ENCODE measurements at places on chromosomes 2 and 18.

DNA sequence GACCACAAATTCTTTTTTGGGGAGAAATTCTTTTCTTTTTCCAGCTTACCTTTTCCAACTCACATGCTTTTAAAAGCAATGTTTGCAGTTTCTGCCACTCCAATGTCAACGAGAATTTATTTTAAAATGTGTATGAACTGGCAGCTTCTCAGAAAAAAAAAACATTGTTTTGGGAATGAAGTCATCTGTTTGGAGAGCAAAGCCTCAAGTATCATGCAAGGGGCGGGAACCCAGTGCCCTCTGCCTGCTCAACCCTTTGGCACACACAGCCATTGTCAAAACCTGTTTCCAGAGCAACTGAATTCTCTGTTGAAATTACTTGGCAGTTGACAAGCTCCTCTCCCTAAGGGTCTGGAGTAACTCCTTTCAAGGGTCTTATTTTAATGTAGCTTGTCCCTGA, 128.5 kb downstream of the QPCT start:
- peak; percentile 39 for DNase-seq

DNA sequence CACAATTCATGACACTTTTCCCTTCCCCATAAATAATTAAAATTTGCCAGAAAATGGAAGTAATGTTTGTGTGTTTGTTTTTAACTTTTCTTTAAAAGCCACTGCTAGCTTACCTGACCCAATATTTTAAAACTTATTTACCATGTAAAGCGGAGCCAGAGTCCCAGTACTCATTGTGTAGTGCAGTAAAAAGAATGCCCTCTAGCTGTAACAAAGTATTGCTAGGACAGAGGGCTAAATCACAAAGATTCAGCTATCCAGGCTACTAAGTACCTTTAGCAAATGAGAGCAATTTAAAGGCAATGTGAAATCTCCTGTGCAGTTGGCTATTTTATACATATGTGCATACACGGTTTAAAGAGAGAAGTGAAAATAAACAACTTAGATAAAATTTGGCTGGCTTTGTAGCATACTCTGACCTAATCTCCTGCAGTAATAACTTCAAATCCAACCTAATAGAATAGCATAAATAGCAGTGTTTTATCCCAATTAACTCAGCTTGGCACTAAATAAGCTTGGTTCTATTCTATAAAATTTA, 997.4 kb upstream of the PIK3C3 start:
- no peak for DNase-seq

DNA sequence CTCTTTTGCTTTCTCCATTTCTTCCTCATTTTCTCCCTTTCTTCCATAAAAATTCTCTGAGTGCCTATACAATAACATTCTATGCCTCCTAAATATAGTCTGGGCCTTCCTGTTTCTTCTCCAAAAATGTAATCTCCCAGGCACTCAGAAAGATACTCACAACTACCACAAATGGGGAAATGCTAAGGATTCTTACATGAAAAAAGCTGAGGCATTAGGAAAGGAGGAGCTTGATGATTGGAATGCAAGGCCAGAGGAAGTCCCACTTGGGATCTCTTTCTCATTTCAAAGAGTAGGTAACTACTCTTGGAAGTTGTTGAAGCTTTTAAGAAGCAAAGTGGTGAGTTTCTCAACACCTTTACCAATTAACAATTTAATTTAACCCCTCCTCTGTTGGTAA, 3.4 kb downstream of the VSNL1 start:
- DNase-seq, result no peak

- DNase-seq, result no peak
Measured at GRCh38 chr2:43427032-43427424, 168.8 kb downstream of the THADA start.

GRCh38 chr2:19710230-19710629, 191.6 kb downstream of the TTC32 start:
- DNase-seq, result no peak

GRCh38 chr18:47983946-47984345, 53.5 kb upstream of the SMAD2 start:
- no peak for DNase-seq

DNA sequence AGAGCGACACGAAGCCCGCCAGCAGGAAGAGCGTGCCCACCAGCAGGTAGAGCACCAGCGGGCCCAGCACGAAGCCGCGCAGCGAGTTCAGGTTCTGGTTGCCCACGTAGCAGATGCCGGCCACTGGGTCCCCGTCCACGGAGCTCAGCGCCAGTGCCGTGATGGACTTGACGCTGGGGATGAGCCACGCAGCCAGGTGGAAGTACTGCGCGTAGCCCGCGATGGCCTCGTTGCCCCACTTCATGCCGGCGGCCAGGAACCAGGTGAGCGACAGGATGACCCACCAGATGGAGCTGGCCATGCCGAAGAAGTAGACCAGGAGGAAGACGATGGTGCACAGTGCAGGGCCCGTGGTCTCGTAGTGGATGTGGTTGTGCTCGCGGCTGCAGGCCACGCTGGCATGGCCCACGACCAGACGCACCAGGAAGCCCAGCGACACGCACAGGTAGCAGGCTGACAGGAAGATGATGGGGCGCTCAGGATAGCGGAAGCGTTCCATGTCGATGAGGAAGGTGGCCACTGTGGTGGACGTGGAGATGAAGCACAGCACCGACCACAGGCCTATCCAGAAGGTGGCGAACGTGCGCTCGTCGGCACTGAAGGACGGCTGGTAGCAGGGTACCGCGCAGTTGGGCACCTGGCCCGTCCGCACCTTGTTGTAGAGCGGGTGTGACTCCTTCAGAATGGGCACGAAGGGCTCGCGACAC, 2.1 kb downstream of the FZD5 start:
- DNase-seq, result no peak

- no peak for DNase-seq
Measured at GRCh38 chr2:182280118-182280517, 146.7 kb downstream of the PDE1A start.

- DNase-seq, result no peak
Measured at GRCh38 chr2:142865924-142866323, 11.5 kb upstream of the KYNU start.

DNA sequence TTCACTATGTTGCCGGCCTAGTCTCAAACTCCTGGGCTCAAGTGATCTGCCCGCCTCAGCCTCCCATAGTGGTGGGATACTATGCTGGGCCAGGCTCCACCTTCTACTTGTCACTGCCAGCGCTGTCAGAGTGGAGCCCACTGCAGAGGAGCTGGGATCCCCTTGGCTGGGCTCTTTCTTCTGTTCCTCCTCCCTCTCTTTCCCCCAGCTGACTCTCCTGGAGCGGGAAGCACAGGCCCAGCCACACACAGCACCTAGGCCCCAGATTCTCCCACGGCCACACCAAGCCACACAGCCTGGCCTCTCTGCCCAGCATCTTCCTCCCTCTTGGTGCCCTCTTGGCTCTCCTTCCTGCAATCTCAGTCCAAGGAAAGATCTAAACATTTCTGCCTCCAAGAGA, 3.7 kb upstream of the GAREM2 start:
- DNase-seq, result no peak

DNA sequence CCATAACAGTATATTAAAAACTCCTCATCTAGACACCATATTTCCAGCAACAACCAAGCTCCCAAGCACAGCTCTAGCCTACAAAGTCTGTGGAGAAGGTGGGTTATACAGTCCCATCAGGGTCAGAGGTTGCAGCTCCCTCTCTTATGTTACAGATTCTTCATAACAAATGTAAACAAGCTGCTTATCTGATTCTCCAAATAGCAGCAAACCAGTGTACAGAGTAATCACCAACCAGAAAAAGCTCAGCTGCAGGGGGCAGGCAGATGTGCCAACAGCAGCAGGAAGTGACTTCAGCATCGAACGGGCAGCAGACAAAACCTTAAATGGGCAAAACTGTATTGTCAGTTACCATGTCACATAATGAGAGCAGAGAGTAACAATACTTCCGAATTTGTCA, 52.9 kb upstream of the NABP1 start:
- no peak for DNase-seq

DNA sequence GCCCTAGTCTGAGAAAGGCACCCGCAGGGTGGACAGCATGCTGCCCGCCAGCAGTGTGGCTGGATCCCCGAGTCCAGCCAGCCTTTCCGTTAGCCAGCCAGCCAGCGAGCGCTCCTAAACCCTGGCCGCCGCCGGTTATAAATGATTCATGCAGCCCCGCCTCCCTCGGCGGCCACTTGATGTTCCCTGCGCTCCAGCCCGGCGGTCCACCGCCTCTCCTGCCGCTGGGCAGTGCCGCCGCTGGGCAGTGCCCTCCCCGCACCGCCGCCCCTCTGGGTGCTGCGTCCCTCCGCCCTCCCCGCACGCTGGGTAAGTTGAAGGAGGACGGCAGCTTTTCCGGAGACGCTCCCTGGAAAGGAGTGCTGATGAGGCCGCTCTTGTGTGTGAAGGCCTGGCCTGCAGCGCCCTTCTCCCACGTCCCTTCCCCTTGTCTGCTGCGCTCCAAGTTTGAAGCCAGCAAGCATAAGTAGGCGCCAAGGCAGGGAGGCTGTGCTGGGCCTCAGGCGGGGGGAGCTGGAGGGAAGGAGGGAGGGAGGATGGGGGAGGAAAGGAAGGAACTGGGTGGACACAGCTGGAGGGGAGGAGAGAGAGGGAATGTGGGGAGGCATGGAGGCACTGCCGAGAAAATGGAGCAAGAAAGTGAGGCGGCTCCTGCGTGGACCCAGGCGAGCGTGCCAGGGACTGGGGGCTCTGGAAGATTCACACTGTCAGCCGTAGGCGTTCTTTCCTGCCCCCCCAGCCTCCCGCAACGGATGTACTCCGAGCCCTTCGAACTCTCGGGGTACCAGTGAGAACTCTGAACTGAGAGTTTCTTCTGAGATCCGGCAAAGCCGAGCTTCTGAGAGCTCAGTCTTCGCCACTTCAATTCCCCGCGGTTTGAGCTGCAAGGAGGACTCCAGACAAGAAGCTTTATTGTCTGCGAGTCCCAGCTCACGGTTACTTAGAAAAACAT, 131.9 kb downstream of the GLI2 start:
- DNase-seq, result no peak

GRCh38 chr18:60096428-60096827, 196.6 kb downstream of the PMAIP1 start:
- no peak for DNase-seq

- no peak for DNase-seq
Measured at GRCh38 chr2:85255456-85255812, 72.4 kb downstream of the TGOLN2 start.

GRCh38 chr2:77469106-77469505, 53.1 kb downstream of the LRRTM4 start:
- DNase-seq, result no peak

- no peak for DNase-seq
Measured at GRCh38 chr2:39432701-39433100, 4.4 kb downstream of the MAP4K3 start.

- DNase-seq, result peak; percentile 18
Measured at GRCh38 chr2:175107146-175107545, 60.9 kb downstream of the ATF2 start.

- peak; percentile 16 for DNase-seq
Measured at GRCh38 chr2:14081521-14081920, 551.0 kb upstream of the LRATD1 start.

GRCh38 chr2:12490641-12491040, 226.1 kb upstream of the TRIB2 start:
- DNase-seq, result no peak

- no peak for DNase-seq
Measured at GRCh38 chr18:57050310-57050949, 96.5 kb upstream of the BOD1L2 start.

GRCh38 chr2:85741833-85742455, 11.8 kb upstream of the ATOH8 start:
- DNase-seq, result no peak

- DNase-seq, result no peak
Measured at GRCh38 chr2:7683196-7683595, 766.0 kb downstream of the RNF144A start.

- no peak for DNase-seq
Measured at GRCh38 chr18:41484069-41484468, 471.0 kb upstream of the PIK3C3 start.

GRCh38 chr2:63962186-63962585, 57.0 kb downstream of the VPS54 start:
- no peak for DNase-seq

- no peak for DNase-seq
Measured at GRCh38 chr2:12903272-12903671, 186.5 kb downstream of the TRIB2 start.

- no peak for DNase-seq
Measured at GRCh38 chr2:54691445-54692135, 31.9 kb upstream of the EML6 start.

DNA sequence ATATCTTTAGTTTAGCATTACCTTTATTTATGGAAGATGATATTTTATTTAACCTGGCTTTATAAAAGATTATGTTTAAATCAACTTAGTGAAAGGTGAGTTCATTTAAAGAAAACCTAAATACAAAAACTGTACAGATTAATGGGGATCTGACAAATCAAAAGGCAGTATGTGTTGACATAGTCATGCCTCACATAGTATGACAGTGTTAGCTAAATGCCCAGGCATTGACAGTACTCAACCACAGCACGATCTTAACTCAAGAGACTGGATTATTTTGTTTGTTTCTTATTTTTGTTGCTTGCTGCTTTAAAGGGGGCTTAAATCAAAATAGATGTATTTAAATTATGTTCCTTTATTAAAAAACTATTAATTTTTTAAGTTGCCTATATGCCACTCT, 7.8 kb downstream of the DOK6 start:
- DNase-seq, result no peak

GRCh38 chr2:134884435-134884834, 34.2 kb upstream of the CCNT2 start:
- DNase-seq, result no peak

DNA sequence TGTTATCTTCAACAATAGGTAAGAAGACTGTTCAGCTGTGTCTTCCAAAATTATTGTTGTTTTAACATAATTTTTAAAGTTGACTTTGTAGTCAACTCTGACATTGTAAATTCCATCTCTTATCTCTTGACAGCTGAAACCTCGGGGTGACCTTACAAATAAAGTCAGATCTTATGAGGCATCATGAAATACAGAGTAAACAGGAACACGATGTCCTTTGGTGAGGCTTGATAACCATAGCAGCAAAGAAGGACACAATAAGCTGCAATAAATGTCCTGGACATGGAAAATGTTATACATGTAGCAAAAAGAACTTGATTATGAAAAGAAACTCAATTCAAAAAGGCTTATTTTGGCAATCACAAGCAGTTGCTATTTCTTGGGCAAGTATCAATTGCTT, 618.9 kb upstream of the SLC39A10 start:
- no peak for DNase-seq

GRCh38 chr2:58645017-58645416, 403.9 kb upstream of the FANCL start:
- DNase-seq, result no peak

DNA sequence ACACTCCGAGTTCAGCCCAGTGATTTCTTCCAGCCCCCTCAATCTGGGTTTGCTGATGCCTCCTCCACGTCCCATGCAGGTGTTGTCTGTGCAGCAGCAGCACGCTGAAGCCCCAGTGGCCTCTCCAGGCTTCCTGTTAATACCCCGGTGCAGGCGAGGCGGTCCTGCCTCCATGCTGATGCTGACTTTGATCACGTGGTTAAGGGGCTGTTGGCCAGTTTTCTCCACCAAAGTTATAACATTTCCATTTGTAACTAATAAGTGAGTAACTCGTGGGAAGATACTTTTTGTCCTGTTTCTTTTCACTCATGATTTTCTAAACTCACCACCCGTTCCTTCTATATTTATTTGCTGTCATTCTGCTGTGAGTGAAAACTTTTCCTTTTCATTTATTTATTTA, 42.5 kb upstream of the TMEM18 start:
- DNase-seq, result no peak

GRCh38 chr2:208311321-208311720, 45.3 kb downstream of the PIKFYVE start:
- no peak for DNase-seq

GRCh38 chr2:61995515-61995914, 90.0 kb downstream of the COMMD1 start:
- no peak for DNase-seq
